ENCODE measurements at places on chromosomes 5 and 9.

- DNase-seq = peak; percentile 38
Observed at GRCh38 chr5:168291342-168291963, at the start of gene WWC1. Gene WWC1 (plus strand): TSS chr5:168291645. CDS start chr5:168292153, 508 bp downstream.

GRCh38 chr5:58248221-58248620, 211.7 kb downstream of the PLK2 start:
- DNase-seq = no peak

GRCh38 chr9:113907282-113907681, 31.2 kb downstream of the ZNF618 start:
- no peak for DNase-seq

- DNase-seq = no peak
Observed at GRCh38 chr9:33049680-33050361, 24.7 kb downstream of the DNAJA1 start.

DNA sequence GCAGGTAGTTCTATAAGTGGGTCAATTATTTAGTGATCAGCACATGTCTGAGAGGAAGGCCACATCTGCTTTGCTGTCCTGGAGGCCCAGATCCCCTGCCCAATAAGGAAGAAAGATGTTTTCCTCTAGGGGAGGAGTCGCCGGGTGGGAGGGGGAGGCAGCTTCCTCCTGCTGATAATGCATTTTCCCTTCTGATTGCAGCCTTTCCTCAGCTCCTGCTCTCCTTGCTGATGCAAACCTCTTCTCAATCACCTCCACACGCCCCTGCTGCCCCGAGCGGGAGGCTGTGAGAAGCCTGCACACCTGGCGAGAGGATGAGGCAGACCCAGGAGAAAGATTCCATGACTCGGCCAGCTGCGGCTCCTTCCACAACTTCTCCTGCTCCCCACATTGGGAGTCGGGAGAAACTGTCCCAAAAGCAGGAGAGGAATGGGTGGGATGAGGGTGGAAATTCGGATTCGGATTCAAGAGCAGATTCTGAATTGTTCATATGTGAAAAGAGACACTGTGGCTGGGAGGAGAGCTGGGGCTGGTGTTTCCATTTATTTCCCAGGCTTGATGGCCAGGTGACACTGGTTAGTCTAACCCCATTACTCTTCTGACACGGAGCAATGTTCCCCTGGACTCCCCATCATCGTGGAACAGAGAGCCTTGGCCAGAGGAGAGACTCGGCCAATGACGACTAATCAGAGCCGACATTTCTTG, 6.8 kb upstream of the NTNG2 start:
- no peak for DNase-seq

- DNase-seq = peak; percentile 86
Observed at GRCh38 chr5:43041669-43042175, 1.6 kb upstream of the ANXA2R start.

DNA sequence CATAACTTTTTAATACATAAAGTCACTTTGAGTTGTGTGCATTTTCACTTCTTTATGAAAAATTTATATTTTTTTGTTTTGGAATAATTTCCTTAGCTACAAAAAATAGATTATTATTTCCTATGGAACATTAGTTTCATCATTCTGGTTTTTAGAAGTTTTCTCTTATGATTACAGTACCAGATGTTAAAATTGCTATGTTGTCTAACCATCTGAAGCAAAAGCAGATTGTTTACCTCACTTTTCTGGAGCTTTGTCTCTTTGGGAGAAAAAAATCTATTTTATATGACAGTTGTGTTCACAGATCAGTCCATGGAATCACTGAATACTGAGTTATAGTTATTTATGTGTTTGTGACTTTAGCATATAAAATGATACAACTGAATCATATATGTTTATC, 708.9 kb upstream of the RIOK2 start:
- DNase-seq = no peak

DNA sequence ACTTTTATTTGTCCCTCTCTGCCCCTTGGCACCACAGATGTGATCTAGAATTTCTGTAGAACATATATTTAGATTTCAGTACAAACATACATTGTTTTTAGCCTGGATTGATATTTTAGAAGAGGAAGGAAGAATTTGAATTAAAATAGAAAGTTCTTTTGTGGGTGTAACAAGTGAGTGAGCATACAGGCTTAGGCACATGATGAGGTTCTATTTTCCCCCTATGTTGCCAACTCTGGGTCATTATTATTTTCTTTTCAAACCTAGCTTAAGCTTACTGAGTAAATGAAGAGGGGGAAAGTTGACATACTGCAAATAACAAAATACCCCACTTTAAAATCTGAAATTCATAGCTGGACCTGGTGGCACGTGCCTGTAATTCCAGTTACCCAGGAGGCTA, 102.9 kb downstream of the GCNT1 start:
- no peak for DNase-seq

DNA sequence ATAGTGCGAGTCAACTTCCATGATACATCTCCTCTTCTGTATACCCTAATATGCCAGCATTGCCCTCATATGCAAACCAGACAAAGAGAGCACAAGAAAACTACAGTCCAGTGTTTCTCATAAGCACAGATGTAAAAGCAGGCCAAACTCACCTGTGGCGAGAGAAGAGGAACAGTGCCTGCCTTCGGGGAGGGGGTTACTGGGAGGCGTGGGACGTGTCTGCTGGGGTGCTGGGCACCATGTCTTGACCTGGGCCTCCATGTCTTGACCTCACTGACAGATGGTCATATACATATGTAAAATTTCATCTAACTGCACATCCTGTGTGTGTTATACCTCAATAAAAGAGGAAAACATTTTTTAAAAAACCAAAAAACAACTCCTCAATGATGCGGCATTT, 159.3 kb upstream of the PPP1R26 start:
- no peak for DNase-seq

- no peak for DNase-seq
Observed at GRCh38 chr5:143244990-143245389, 158.5 kb downstream of the NR3C1 start.

- peak; percentile 58 for DNase-seq
Observed at GRCh38 chr5:66511491-66511890, 84.7 kb upstream of the MAST4 start.

DNA sequence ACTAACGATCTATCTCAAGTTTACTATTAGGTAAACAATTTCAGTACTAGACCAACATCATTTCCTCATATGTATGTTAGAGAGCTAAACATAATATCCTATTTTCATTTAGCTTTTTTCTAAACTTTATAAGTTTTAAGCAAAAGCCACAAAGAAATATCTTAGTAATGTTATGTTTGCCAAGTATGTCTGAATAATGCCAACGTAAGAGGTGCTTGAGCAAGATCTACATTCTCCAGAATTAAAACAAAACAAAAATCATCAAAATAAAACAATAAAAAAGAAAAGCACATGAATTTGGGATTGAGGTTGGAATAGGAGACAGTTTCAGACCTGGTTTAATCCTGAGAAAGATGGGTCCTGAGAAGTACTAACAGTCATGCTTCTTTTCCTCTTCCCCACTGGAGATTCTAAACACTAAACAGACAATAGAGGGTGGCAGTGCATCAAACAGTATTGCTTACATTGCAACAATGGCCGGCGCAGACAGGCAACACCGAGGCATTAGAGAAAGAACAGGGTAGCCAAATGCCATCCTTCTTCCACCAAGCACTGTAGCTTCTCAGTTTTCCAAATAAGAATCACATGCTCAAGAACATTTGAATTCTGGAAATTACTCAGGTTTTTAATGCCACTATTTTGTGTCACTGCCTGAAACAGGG, 33.6 kb downstream of the CSNK1A1 start:
- no peak for DNase-seq

- DNase-seq = no peak
Observed at GRCh38 chr5:1552521-1553255, 28.9 kb upstream of the LPCAT1 start.

DNA sequence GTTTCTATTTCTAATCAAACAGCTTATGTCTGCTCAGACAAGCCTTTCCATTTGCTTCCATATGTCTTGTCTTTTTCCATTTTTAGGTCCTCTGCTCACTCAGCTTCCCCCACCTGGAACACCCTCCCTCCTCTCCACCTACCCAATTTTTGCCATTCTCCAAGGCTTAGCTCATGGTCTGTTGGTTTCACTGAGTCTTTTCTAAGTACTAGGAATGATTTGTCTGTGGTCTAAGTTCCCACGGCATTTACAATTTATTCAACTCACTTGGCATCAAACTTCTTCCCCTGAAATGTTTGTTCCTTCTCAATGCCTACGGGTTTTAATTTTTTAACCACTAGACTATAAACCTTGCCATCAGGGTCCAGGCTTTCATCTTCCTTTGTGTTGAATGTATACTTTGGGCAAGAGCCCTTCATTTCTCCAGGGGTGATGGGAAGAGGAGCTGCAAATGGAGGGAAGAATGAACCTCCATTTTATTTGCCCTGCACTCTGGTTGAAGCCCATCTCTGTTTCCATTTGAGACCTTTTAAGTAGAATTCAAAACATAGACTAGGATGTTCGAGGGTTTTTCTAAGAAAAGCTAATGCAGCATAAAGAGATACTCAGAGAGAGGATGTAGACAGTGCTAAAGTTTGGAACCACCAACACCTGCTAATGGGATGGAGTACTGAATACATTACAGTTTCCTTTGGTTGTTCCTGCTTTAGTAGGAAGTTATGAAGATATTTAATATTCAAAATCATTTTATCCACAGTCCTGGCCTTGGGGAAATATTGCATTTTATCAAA, 104.0 kb downstream of the PTTG1 start:
- no peak for DNase-seq

GRCh38 chr5:124341066-124341858, 405.2 kb downstream of the ZNF608 start:
- no peak for DNase-seq

DNA sequence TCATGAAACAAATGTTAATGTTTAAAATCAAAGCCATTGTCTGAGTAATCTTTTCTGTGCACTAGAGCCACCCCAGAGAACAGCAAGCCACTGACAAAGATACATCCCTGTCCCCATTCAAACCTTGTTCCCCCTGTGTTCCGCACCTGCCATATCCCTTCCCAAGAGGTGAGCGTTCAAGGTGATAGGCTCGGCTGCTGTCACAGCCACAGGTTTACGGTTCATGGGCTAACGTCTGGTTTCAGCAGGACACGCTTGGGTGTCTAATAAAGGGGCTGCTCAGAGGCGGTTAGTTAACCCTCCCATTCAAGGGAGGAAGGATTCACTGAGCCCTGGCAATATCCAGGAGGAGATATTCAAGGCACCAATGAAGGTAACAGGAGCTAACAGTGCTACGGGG, 24.5 kb upstream of the LAMC3 start:
- DNase-seq = no peak

- DNase-seq = peak; percentile 44
Observed at GRCh38 chr5:113520429-113520828, 6.9 kb downstream of the YTHDC2 start.

DNA sequence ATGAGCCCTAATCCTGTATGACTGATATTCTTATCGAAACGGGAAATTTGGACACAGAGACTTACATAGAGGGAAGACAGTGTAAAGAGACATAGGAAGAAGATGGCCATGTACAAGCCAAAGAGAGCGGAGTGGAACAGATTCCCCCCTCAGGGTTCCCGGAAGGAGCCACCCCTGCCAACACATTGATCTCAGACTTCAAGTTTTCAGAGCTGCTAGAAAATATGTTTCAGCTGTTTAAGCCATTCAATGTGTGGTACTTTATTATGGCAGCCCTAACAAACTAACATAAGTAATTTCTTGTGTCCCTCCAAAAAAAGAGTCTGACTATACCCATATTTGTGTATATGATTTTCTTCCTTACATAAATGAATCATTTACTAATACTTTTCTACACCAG, 128.0 kb upstream of the STC2 start:
- DNase-seq = no peak

DNA sequence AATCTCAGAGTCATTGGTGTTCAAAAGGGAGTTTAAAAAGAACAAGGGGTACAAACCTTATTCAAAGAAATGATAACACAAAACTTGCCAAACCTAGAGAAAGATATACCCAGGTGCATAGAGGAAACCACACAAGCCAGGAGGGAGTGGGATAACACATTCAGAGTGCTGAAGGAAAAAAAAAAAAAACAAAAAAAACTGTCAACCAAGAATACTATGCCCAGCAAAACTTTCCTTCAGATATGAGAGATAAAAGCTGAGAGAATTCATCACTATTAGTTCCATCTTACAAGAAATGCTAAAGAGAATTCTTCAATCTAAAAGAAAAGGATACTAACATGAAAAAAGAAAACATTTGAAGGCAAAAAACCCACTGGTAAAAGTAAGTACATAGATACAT, 11.5 kb upstream of the TESK1 start:
- DNase-seq = no peak

- DNase-seq = no peak
Observed at GRCh38 chr9:123478967-123479602, 123.1 kb downstream of the CRB2 start.

- DNase-seq = no peak
Observed at GRCh38 chr9:124322618-124323432, 65.1 kb downstream of the NEK6 start.

- no peak for DNase-seq
Observed at GRCh38 chr5:180166176-180166575, 42.8 kb downstream of the RASGEF1C start.

DNA sequence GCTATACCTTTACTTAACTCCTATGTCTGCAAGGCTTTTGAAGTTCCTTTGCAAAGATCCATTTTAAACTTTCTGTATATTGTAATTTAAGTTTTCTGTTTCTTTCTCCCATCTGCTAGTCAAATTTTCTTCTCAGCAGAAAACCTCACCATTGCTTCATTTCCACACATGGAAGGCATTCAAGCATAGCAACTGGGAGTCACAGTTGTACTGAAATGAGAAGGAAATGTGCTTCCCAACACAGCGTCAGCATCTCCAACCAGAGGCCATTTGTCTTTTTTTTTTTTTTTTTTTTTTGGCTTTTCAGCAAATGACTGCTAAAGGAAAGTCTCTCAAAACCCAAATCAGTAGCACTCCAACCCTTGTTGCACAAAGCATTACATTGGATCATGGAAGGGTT, 92.5 kb downstream of the RAB3C start:
- DNase-seq = no peak

DNA sequence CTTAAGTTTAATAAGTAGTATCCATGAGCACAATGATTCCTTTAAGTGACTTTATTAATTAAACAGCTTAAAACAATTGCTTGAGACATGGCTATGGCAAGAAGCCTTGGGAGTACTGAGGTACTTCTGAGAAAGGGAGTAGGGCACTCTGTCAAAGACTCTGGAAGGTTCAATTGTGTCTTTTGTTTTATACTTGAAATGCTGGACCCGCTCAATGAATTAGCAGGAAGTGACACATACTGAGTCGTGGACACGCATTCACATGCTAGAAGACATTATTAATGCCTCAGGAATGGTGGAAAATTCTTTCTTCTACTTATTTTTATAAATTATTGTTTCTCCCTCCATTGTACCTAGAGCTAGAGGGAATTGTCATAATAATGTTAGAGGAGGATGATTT, 347.3 kb upstream of the ZNF608 start:
- peak; percentile 69 for DNase-seq

- no peak for DNase-seq
Observed at GRCh38 chr5:2300861-2301574, 418.3 kb upstream of the IRX4 start.

- no peak for DNase-seq
Observed at GRCh38 chr5:175215906-175216305, 228.1 kb downstream of the DRD1 start.

- DNase-seq = no peak
Observed at GRCh38 chr5:66606713-66607112, 10.5 kb downstream of the MAST4 start.

- DNase-seq = no peak
Observed at GRCh38 chr5:174412941-174413340, 311.4 kb upstream of the MSX2 start.

All from RKO (cell line).